GM13977 (cell line): ENCODE measurements at places on chromosomes 16 and 17.

DNA sequence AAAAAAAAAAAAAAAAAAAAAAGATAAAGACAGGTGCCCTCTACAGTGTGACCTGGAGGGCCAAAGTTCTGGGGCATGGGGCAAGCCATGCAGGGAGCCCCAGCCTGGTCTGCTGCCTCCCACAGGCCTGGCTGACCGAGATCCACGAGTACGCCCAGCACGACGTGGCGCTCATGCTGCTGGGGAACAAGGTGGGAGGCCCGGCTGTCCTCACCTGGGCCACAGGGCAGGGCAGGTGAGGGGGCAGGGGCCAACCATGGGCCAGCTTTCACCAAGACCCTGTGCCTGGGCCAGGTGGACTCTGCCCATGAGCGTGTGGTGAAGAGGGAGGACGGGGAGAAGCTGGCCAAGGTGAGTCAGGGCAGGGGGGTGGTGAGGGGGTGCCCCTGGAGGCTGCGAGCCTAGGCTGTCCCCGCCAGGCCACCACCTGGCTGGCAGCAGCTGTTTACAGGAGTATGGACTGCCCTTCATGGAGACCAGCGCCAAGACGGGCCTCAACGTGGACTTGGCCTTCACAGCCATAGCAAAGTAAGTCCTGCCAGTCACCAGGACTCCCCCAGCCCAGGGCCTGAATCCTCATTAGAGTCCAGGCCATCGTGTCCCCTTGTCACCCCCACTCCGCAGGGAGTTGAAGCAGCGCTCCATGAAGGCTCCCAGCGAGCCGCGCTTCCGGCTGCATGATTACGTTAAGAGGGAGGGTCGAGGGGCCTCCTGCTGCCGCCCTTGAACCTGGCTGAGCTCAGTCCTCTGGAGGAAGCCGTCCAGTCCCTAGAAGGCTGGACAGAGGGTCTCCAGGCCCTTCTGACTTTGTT lies 2.7 kb upstream of the TRAF7 start:
- no peak for DNase-seq

GRCh38 chr16:89119661-89120141 lies 26.0 kb downstream of the ACSF3 start:
- DNase-seq = no peak

- peak; percentile 86 for DNase-seq
Observed at GRCh38 chr16:89324056-89325010, 106.8 kb downstream of the ZNF778 start.

DNA sequence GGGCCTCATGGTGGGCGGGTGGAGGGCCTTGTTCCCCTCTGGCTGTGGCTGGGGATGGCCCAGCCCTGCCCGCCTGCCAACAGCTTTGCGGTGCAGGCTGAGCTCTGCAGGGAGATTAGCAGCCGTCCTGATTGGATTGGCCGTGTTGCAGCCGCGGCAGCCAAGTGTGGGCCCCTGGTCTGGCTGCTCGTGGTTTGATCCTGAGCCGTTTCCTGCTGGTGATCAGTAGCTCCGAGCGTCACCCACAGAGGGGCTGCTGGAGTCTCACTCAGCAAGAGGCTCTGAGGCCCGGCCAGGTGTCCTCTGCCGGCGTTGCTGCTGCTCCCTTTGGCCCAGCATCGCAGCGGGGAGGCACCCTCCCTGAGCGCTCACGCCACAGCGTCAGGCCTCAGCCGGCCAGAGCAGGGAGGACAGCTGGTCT lies 32.5 kb downstream of the BAIAP2 start:
- no peak for DNase-seq

DNA sequence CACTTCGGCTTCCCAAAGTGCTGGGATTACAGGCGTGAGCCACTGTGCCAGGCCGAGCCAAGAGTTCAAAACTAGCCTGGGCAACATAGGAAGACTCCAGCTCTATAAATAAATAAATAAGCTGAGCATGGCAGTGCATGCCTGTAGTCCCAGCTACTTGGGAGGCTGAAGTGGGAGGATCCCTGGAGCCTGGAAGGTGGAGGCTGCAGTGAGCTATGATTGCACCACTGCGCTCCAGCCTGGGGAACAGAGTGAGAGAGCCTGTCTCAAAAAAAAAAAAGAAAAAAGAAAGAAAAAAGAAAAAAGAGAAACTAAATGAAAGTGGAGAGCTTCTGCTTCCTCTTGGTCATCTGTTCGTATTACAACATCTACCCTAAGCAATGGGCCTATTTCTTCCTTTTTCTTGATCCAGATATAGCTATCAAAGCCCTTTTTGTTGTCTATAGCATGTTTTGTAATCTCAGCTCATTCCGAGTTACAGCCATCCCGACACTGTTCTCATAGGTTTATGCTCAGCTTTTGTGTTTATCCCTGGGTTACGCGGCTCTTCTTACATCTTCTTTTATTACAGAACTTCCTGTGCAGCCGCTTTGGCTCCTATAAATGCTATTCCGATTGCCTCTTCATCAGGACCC lies 14.1 kb upstream of the MAPK3 start:
- no peak for DNase-seq

DNA sequence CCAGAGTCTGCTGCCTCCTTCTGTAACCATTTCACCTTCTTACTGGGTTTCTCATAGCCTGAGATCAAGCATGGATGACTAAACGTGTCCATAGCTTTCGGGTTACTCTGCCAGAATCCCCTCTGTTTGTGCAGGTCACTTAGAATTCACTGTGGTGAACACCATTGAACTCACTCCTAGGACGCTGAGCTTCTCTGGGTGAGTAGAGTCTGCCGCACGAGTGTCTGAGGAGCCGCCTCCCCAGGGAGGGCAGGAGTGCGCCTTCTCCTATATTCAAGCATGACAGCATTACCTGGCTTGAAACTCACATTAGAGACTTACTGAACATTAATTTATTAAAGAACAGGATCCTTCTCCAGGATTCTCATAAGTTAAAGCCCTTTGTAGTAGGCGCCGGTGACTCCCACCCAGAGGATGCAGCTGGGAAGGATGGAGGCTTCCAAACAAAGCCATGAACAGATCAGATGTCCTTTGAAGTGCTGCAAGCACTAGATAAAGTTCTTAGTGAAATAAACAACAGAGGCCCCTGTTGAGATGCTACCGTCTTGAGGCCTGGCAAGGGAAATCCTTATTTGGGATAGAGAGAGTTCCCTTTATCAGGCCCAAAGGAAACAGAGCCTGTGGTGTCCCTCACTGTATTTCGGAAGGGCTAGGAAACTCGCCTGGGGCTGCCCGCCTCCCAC lies 144.6 kb upstream of the PLCG2 start:
- DNase-seq = no peak

GRCh38 chr16:30888856-30889499 lies 4.9 kb downstream of the BCL7C start:
- DNase-seq = no peak

GRCh38 chr17:55811536-55811935 lies 60.7 kb downstream of the PCTP start:
- no peak for DNase-seq

- DNase-seq = no peak
Observed at GRCh38 chr16:69935278-69935711, 15.8 kb upstream of the CLEC18A start.

DNA sequence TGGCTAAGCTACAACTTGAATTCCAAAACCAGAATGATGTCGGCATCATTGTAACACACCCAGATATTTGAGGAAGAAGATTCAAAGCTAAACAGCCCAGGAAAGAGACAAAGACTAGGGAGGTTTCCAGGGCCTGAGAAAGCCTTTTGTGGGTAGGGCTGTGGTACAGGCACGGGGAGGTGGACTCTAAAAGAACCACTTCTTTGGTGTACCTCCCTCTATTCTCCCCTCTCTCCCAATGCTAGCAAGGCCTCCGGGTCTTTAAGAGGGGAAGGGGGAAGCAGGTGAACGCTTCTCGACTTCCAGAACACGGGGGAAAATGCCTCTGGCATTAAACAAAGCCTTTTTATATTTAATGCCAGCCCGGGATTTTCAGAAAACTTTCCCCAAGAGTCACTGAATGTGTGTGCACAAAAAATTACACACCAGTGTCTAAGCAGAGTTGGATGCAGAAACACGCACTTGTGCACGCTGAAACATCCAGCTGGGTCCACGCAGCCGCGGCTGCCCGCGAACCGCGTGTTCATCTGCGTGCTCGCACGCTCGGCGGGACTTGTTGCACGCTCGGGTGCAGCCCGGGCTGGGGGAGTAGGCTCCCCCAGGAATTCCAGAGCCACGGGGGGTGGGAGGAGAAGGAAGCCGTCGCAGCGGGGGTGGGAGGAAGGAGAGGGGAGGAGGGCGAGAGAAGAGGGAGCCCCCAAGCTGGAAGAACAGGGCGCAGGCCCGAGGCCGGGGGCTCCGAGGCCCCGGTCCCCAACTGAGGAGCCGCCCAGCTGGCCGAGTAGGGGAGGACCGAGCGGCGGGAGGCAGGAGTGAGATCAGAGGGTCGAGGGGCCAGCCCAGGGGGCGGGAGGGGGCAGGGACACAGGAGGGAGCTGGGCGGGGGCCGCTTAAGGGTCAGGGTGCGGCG lies 20.1 kb upstream of the ZNF423 start:
- DNase-seq = no peak

GRCh38 chr16:5882087-5882640 lies 784.6 kb upstream of the EEF2KMT start:
- DNase-seq = no peak

DNA sequence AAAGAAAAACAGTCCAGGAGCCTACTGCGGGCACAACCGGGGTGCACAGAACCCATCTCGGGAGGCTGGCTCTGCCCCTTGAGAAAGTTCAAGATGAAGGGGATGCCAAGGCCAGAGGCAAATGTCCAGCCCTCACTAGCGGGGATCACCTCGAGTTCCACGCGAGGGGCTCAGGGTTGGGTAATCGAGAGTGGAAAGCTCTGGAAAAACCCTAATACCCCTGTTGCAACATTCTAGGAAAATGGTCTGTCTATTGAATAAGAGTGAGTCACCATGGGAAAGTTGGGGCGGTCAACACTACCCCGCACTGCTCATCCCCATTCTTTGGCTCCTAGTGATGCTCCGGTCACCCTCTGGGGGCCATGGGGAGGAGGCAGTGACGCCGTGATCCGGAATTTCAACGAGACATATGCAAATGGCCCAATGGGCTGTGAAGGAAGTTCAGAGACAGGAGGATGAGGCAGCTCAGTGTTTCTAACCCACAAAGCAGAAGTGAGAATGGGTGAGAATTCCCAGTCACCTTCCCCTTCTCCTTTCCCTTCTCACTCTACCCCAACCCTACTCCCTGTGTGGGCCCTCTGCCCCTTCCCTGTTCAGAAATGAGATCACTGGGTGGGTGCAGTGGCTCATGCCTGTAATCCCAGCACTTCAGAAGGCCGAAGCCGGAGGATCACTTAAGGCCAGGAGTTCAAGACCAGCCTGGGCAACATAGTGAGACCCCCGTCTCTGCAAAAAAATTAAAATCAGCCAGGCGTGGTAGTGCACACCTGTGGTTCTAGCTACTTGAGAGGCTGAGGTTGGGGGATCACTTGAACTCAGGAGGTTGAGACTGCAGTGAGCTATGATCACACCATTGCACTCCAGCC lies 22.4 kb downstream of the SOCS3 start:
- peak; percentile 75 for DNase-seq

GRCh38 chr17:49952912-49953497 lies 16.0 kb upstream of the DLX4 start:
- no peak for DNase-seq

DNA sequence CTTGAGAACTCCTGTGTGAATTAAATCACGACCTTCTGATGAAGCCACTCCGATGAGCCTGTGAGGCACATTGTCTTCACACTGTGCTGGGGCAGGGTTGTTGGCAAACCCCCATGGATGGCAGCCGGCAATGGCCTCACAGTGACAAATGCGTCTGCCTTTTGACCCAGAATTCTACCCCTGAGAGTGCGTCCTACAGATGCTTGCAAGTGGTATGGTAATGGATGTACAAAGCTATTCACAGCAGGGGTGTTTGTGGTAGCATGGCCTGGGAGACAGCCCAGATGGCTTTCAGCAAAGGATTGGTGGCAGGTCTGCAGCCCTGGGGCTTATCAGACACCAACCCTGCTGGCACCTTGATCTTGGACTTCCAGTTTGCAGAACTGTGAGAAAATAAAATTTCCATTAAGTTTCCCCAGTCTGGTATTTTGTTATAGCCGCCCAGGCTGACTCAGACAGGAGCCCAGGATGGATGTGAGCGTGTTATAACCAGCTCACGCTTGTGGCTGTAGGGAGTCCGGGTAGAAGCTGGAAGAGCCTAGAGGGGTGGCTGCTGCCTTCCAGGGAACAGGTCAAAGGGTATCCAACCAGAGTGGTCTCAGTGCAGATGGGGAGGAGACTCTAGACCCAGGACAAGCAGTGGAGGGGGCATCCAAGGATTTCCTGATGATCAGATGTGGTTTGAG lies 10.1 kb downstream of the AFMID start:
- no peak for DNase-seq

DNA sequence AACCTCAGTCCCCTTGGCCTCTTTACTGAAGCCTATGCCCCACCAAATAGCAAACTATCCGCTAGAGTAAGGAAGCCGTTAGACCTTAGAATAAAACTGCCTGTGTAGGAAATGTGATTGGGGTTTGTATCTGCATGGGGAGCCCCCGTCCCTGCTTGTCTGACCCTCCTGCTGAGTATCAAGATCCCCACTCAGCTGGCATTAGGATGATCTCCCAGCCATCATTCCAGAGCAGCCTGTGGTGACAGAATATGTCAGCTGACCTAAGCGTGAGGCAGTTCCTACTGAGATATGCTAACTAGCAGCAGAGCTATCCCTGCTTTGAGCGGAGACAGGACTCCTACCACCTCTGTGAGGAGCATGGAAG lies 645 bp upstream of the GFOD2 start:
- DNase-seq = peak; percentile 46

- no peak for DNase-seq
Observed at GRCh38 chr17:79007504-79008381, 1.8 kb downstream of the CANT1 start.

- DNase-seq = peak; percentile 77
Observed at GRCh38 chr17:47789611-47790561, 31.7 kb downstream of the OSBPL7 start.

DNA sequence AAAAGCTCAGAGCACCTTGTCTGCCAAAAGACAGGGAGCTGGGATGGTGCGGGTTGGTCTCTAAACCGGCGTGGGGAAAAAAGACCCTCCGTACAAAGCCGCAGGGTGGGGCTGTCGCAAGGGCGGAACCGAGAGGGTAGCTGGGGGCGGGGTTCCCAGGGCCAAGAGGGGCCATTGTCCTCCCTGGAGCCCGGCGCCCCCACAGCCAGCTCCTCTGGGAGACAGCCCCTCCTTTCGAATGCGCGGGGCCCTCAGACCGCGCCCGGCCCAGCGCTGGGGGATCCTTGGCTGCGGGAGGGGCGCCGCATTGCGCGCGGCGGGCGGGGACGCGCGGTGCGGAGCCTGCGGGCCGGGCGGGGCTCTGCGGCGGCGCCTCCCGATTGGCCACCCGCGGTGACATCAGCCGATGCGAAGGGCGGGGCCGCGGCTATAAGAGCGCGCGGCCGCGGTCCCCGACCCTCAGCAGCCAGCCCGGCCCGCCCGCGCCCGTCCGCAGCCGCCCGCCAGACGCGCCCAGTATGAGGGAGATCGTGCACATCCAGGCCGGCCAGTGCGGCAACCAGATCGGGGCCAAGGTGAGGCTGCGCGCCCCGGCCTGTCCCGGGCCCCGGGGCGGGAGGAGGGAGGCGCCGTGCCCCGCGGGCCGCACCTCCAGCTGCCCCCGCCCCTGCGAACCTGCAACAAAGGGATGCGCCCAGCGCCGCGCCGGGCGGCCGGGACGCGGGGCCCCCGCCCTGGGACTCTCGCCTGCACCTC lies at the start of gene TUBB3:
TSS of gene TUBB3 (plus strand) at position 459 of the 756 bp plus-strand sequence. CDS start at position 519, 60 bp downstream.
- peak; percentile 96 for DNase-seq
